A549 treated with GW870086 at 1 μM for 4 hours (cell line): ENCODE measurements at places on chromosomes 4 and X. TPM values are rescaled to one million over a fixed set of nuclear protein-coding genes. Genes with fewer than 3 reads are reported as not detected.

SLC10A6 gene
- not detected in 5 replicates for total RNA-seq

GPC3 gene
- 0.15 TPM in 1 of 5 replicates, not detected in the others for total RNA-seq

GLUD2 gene
- total RNA-seq: 1.8 to 2.6 TPM (median 2.5 TPM) in 5 replicates

TACR3 gene
- not detected in 5 replicates for total RNA-seq

LRRC66 gene
- total RNA-seq: 0.07 to 0.16 TPM (median 0.09 TPM) in 5 replicates

SLITRK4 gene
- not detected in 5 replicates for total RNA-seq

KCND1 gene
- total RNA-seq: 0.72 to 1.2 TPM (median 1.1 TPM) in 5 replicates

CENPVL2 gene
- total RNA-seq: not detected in 5 replicates

PRR32 gene
- not detected in 5 replicates for total RNA-seq
